ENCODE measurements at places on chromosomes 3 and 15. TPM values are rescaled to one million over a fixed set of nuclear protein-coding genes. Genes with fewer than 3 reads are reported as not detected.

DNA sequence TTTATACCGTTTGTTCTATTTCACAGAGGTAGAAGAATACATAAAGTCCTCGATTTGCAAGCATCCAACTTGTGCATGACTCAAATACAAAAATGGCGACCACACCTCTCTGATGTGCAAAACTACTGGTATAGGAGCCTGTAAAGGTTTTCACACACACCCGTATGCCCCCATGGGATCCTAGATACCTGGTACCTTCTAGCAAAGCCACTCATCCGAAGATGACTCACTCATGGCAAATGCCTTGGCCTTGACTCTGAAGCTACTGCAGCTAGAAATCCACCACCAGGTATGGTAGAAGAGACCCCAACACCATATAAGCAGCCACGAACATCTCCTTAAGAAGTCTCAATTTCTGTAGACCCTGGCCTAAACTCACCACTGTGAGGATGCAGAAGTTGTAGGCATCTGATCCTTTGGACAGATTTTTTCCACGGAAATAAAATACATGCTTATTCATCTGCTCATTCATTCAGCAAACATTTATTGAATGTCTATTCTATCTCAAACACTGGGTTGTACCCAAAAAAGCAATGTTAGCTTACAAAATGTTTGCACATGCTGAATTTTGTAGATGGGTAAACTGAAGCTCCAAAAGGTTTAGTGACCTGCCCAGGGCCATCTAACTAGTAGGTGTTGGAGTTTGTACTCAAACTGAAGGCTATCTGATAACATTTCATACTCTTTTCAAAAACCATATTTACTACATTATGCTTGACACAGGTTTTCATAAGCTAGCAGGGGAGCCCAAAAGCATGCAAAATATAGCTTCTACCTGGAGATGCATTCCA lies 158.8 kb downstream of the RORA start:
- DNase-seq: no peak

- DNase-seq: no peak
These were observed 269.1 kb upstream of the UMPS start for GRCh38 chr3:124461126-124461525.

DNA sequence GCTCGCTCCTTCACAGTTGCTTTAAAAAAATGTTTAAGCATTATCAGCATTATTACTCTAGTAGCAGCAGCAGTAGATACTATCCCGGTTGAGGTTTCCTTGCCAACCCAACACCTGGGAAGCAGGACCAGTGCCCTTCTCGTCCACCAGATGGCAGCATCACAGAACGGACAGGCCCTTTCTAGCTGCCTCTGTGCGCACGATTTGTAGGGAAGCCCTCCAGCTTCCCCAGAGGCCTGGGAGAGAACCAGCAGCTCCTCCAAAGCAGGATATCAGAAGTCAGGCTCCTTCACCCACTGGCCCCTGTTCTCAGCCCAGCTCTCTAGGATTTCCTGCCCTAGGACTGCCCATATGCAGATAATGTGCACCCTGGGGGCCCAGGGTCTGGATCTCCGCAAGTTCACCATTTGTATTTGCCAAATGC lies 16.8 kb upstream of the ESYT3 start:
- no peak for DNase-seq

- no peak for DNase-seq
These were observed 429.8 kb upstream of the PDZRN3 start for GRCh38 chr3:74054566-74054965.

- no peak for DNase-seq
These were observed 320.5 kb downstream of the ZIC1 start for GRCh38 chr3:147729641-147730040.

GOLGA8G gene
- total RNA-seq: not detected
